ENCODE measurements at places on chromosomes 7 and 10.
A peak's percentile ranks its signal among the peaks of the same experiment; 100 is the strongest.

DNA sequence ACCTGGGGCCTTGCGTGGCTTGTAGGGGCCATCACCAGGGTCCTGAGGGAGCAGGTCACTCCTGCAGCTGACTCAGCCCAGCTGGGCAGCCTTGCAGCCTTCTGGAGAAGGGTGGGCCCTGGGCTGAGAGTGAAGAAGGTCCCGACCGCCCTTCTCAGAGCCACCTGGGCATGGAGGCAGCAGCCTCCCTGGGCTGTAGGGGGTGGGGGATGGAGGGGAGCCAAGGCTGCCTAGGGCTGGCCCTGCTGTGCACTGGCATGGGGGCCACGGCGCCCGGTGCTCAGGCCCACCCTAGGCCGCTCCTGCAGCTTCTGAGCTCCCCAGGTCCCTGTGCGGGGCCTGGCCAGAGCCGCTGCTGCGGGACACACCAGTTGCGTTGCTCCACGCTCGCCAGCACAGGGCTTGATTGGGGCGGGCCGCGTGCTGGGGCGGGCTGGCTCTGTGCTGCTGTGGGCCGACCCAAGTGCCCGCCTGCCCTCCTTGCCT is 63.6 kb upstream of the NKX6-2 start:
- no peak for DNase-seq

DNA sequence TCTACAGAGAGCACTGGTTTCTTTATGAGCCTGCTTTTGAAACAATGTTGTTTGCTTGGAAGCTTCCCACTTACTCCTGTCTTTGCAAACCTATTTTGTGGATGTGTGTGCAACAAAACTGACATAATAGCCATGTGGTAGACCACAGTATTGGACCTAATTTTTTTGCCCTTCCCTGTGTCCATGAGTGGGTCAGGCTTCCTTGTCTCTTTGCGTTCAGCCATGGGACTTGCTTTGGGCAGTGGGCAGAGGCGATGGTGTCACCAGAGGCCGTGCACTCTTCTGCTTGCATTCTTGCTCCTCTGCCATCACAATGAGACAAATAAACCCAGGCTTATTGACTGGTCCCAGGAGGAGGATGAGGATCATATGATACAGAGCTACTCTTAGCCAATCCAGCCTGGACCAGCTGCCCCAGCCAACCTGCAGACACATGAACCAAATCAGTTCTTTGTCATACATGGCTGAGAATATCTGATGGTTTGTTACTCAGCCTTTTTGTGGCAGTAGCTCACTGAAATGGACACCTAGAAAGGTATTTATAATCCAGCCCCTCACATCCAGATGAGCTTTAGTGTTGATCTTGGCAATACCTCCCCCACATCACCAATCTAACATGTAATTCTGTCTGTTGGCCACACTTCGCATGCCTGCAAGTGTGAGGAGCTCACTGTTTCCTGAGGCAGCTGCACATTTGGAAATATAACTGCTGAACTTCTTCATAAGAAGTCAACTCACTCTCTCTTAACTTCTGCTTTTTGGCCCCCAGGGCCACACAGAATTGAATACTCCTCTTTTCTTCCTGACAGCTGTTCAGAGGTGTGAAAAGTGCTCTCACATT is 427.8 kb upstream of the ZMIZ1 start:
- no peak for DNase-seq

- peak; percentile 46 for DNase-seq
These were observed 316.6 kb upstream of the ZNF32 start for GRCh38 chr10:43965033-43965917.

DNA sequence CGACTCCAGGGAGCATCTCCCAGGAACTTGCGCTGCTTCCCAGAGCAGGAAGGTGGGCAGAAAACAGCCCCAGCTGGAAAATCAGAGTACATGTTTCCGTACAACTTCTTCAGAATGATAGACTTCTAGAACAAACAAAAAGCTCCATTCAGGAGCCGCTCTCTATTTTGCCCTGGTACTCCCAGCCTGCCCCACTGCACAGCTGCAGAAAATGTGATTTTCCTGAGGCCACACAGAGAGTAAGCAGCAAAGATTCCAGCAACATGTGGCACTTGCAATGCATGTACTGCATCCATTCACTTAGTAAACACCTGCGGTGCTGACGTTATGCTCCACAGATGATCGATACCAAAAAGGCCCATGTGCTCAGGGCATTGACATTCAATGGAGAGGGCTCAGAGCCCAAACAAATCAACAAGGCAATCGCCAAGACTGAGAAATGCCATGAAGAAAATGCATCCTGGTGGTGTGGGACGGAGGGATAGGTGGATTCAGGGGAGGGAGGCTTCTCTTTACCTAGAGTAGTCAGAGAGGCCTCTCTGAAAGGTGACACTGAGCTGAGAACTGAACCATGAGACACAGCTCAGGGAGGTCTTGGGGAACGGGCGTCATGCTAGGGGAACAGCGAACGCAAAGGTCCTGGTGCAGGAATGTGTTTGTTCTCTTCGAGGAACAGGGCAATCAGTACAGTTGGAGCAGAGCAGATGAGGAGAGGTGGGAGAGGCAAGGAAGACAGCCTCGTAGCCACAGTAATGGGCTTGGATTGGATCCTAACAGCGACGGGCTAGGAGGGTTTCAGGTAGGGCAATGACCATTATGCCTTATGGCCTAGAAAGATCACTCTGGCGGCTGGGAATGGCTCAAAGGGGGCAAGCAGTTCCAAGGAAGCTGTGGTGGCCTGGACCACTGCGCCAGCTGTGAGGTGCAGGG is 35.3 kb upstream of the DUSP5 start:
- DNase-seq = no peak

- DNase-seq = no peak
These were observed 29.6 kb downstream of the ABCB4 start for GRCh38 chr7:87445897-87446296.

DNA sequence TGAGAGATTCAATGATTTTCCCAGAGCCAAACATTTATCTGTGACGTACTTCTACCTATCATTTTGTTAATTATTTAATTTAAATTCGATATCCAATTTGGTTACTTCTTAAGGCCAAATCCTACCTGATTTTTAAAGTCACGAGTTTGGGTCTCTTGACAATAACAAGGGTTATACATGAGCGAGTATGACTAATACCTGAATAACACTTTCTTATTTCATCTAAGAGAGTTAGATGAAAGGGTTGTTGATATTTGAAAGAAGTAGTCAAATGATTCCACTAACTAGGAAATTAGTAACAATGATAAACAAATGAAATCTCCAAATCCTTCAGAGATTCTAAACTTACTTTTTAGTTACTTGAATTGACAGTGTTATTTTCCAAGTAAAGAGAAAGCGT is 1086.9 kb downstream of the XPNPEP1 start:
- no peak for DNase-seq

DNA sequence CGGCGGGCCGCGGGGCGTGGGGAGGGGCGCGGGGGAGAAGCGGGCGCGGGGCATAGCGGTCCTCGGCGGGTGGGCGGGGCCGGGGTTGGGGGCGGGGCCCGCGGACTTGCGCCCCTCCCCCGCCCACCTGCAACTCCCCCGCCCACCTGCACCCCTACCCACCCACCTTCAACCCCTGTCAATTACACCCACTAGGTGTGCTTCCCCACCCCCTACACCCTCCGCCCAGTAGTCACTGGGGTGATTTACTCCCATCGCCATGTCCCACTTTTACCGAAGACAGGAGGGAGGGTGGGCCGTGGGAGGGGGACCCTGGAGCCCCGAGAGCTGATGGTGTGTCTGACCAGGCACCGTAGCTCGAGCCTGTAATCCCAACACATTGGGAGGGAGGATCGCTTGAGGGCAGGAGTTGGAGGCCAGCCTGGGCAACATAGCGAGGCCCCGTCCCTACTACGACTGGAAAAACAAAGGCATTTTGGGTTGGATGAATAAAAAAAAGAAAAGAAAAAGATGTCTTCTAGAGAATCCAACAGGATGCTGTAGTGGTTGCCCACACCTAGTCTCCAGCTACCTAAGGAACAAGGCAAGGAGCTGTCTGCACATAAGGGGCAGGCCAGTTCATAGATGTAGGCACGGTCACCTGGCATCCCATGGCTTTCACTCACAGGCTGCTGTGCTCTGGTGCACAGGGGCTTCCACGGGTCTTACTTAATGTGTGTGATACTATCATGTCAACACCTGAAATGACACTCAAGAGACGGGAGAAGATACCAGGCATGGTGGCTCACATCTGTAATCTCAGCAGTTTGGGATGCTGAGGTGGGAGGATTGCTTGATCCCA is 761 bp downstream of the KCTD7 start:
- DNase-seq = peak; percentile 22

- no peak for DNase-seq
These were observed 300.3 kb downstream of the FZD1 start for GRCh38 chr7:91564541-91564940.

- no peak for DNase-seq
These were observed 501.5 kb upstream of the GALNT17 start for GRCh38 chr7:70630440-70630817.

DNA sequence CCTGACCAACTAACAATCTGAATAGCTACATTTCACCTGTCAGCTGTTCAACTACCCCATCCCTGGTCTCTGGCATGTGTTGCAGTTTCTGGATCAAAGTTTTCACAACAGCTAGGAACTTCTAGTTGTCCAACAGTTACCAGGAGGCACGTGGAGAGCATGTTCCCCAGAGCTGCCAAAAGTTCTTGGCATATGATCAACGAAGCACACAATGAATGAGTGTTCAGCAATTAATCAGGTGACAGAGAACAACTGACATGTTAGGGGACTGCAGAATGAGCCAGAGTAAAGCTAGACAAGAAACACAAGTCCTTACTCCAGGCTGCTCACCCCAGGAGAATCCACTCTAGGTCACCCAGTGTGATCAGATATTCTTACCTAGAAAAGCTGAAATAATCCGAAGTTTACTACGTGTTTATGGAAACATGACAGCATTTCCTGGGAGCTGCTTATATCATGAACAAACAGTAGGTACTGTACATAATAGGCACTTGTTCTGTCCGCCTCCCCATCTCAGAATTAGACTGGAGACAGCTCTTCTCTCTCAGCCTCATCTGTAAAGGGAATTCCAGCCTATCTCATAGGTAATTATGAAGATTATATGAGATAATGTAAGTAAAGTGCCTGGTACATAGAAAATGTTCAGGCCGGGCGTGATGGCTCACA is 50.6 kb downstream of the ZNF438 start:
- peak; percentile 91 for DNase-seq

DNA sequence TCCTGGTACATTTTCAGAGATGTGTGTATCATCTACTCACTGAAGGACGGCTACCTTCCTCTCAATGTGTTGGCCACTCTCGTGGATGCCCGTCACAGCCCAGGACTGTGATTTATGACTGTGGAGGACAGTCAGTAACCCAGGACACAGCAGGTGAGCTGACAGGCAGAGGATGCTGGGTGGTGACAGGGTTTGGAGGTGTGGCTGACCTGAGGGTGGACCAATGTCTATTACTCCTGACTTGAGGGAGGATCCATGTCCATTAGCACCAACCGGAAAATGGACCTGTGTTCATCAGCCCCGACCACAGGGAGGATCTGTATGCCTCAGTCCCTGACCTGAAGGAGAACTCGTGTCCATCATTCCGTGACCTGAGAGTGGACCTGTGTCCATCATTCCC is 96.1 kb downstream of the ADCY1 start:
- DNase-seq = no peak

- no peak for DNase-seq
These were observed 69.2 kb upstream of the INSIG1 start for GRCh38 chr7:155228459-155228845.

DNA sequence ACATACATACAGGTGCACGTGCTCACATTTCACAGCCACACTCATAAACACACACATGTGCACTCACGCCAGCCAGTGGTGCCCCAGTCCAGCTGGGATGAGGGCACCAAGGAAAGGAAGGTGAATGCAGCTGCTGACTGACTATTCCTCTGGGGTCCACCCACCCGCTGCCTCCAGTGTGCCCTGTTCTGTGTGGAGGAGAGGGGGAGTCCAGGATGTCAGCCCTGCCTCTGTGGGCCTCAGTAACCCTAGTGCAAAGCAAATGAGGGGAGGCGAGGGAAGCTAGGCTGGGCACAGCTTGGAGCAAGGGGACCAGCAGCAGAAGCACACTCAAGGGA is 57.6 kb downstream of the YKT6 start:
- no peak for DNase-seq

DNA sequence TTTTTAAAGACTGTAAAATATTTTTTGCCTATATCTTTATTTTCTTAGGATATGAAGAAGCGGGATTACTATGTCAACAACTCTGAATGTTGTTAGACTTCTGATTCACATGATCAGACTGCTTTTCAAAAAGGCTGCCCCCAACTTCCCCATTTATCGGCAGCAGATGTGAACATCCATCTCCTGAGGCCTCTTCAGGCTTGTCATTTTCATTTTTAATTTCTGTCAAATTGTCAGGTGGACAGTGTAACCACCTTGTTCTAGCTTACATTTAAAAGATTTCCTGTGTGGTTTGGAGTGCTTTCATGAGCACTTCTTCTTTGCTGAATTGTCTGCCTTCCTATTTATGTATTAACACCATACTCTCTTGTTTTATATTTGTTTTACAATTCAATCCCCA is 78.8 kb upstream of the GSDME start:
- DNase-seq = no peak

- DNase-seq = no peak
These were observed 74.2 kb upstream of the ANLN start for GRCh38 chr7:36315309-36315944.

DNA sequence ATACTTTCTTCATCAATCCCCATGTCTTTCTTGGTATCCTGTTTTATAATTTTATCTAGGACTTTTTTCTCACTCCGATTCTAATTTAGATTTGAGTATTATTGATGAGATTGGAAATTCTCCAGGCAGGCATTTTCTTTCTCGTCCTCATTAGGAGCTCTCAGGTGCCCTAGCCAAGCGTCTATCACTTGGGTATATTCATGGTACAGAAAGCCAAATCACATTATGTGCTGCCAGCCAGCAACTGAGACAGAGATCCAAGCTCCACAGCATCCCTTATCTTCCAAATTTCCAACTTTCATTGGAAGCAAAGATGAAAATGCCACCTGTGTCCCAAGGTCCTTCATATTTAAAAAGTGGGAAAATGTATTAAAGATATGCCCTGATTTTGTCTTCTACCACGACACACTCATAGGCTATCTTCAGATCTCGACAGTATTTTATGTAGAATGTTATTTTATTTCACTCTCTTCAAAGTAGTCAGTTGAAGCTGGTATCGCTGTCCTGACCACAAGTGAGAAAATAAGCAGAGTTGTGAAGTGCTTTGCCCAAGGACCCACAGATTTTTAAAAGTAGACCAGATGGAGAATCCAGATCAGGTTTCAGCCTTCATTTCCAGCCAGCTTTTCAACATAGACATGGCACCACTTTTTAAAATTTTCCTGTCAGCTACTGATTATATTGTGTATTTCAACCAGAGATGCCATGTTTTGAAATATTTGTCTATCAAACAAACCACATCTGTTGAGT is 773.4 kb downstream of the CNTNAP2 start:
- no peak for DNase-seq

GRCh38 chr10:101217450-101218281 is 11.6 kb downstream of the LBX1 start:
- peak; percentile 37 for DNase-seq

DNA sequence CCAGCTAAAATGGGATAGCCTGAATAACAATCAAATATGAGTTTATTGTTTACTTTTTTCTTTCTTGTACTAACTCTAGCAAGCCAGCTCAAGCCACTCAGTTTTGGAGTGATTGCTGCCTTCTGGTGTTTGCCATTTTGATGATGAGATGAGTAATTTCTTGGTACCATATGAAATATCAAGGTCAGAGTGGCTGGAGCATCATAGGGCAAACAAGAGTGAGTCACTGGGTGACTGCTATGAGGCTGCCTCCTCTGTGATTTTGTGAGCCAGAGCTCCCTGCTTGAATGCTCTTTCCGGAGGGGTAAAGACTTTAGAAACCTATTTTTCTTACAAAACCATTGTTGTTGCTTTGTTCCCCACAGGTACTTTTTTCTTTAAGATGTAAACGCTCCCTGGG is 295.6 kb downstream of the PRKG1 start:
- no peak for DNase-seq

GRCh38 chr10:28381466-28381865 is 78.6 kb upstream of the MPP7 start:
- DNase-seq = no peak
